ENCODE measurements at places on chromosomes 1 and 21. TPM values are rescaled to one million over a fixed set of nuclear protein-coding genes. Genes with fewer than 3 reads are reported as not detected.

DNA sequence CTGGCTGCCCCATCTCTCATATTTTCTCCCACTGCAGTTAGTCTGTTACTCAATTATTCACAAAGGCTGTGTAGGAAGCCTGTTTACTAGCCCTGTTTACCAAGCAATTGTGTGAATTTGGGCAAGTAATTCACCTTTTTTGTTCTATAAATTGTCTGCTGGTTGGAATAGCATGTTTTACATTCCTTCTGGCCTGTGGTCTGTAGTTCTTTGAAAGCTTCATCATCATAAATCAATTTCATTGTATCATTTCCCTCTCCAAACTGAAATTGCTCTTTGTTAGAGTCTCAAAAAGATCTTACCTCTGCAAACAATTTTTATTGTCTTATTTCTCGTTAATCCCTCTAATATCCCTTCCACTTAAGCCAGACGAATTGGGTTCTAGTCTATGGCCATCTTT, 1059.5 kb upstream of the ADGRL4 start:
- no peak for DNase-seq
- no peak overlapping the region for H3K27ac ChIP-seq
- no peak overlapping the region for H3K4me3 ChIP-seq
- H3K36me3 ChIP-seq: no peaks in the 10 kb centered on the region
- H3K27me3 ChIP-seq: no peaks in the 10 kb centered on the region

DNA sequence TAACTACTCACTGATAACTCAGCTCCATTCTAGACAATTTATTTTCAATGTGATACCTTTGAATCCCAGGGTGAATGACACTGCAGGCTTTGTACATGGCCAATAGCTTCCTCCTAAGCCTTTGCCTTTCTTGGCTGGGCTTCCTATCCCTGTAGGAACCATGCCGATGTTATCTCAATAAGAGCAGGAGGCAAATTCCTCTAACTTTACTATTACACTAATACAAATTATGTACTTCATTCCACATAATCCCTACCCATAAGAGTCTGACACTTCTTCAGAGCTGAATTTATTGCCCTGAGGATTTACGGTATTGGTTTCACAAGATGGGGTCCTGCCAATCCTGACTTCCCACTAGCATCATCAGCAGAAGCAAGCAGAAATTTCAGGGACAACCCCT, 14.0 kb downstream of the TGFBR3 start:
- H3K36me3 ChIP-seq: no peaks in the 10 kb centered on the region
- peak; percentile 50 for DNase-seq
- H3K4me3 ChIP-seq: peak overlapping the region; percentile 37
- H3K27me3 ChIP-seq: no peaks in the 10 kb centered on the region
- H3K4me1 ChIP-seq: peaks cover 20% of the 10 kb centered on the region
- peak overlapping the region; percentile 47 for H3K27ac ChIP-seq

DNA sequence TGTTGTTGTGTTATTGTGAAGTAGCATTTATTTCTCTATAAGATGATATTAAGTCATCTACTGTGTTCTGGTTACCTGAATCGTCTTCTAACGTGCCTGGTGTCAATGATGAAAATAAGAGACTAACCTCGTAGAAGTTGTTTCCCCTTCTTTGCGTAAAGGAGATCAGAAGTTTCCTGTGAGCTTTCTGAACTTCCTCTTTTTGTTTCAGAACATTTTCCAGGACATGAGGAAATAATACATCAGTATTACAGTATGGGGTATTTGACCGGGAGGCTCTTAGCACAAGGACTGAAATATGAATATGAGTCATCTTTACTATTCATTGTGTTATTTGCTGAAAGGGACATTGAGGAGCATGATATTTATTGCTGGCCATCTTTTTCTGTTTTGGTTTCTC, 1.3 kb downstream of the ST6GALNAC3 start:
- no peak overlapping the region for H3K27ac ChIP-seq
- DNase-seq: peak; percentile 22
- H3K36me3 ChIP-seq: no peaks in the 10 kb centered on the region

DNA sequence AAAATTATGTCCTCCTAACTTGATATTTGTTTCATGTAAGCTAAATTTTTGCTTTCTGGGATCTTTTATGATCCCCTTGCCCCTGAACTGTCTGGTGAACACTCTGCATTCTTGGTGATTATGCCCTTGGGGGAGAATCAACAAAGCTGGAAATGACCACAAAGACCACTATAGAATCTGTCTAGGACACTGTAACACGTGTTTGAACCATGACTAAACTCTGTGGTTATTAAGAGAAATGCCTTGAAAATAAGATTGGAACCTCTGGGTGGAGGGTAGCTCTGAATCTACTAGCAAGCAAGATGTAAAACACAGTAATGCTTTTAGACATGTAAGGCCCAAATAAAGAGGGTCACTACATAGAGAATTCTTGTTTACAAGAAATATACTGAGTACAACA, 237.5 kb downstream of the HMCN1 start:
- H3K36me3 ChIP-seq: no peaks in the 10 kb centered on the region
- H3K27ac ChIP-seq: no peak overlapping the region
- no peaks in the 10 kb centered on the region for H3K27me3 ChIP-seq
- peak; percentile 60 for DNase-seq
- H3K4me3 ChIP-seq: no peak overlapping the region

DNA sequence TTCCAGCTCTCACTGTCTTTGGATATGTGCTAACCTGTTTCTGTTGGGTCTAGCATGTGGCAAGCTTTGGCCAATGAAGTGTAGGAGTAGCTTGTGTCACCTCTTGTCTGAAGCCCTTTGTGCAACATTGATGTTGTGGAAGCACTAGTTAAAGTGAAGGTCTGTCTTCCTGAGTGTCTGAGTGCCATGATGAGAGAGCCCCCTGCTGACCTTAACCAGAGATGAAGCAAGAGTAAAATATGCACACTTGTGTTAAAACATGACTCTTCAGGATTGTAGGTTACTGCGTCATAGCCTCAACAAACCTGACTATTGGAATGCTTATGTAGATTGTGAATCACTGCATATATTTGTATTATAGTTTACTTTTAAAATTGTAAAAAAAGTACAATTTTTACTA, 103.7 kb downstream of the NCAM2 start:
- no peak overlapping the region for H3K4me3 ChIP-seq
- H3K36me3 ChIP-seq: no peaks in the 10 kb centered on the region
- DNase-seq: peak; percentile 48
- H3K27me3 ChIP-seq: no peaks in the 10 kb centered on the region
- no peak overlapping the region for H3K27ac ChIP-seq

GRCh38 chr1:49728377-49728776, 295.4 kb downstream of the AGBL4 start:
- no peaks in the 10 kb centered on the region for H3K36me3 ChIP-seq
- peak overlapping the region; percentile 60 for H3K27ac ChIP-seq
- H3K4me3 ChIP-seq: no peak overlapping the region
- peaks cover 13% of the 10 kb centered on the region for H3K4me1 ChIP-seq
- H3K27me3 ChIP-seq: no peaks in the 10 kb centered on the region

DNA sequence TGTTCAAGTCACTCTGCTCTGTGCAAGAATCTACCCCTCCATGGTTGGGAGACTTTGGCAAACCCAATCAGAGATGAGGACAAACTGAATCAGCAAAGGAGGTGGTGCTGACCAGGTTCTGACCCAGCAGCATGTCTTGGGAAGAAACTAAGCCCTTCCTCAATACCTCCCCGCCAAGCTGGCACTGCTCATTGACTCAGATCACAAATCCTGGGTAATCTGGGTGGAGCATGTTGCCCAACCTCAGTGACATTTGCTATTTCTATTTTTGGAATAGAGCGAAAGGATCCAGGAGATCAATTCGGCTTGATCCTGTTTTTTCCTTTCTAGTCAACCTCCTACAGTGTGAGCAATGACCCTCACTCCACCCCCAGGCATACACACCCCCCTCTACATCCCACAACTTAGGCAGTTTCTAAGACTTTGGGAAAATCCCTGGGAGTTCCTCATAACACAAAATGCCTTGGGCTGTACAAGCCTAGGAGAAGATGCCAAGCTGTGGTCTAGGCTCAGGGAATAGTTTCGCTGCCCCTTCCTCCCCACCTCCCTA, 166.8 kb upstream of the KCNJ6 start:
- DNase-seq: no peak
- no peaks in the 10 kb centered on the region for H3K4me1 ChIP-seq

The EIF4G3 gene
- total RNA-seq: 16.9 TPM

The ANGPTL7 gene
- total RNA-seq: not detected

All from PC-3 (cell line).